ENCODE measurements at places on chromosomes 2 and 18.
A peak's percentile ranks its signal among the peaks of the same experiment; 100 is the strongest.

- DNase-seq: no peak
Observed at GRCh38 chr2:10004401-10004800, 38.9 kb upstream of the KLF11 start.

- no peak for DNase-seq
Observed at GRCh38 chr2:102025016-102025501, 33.3 kb downstream of the IL1R2 start.

- DNase-seq: no peak
Observed at GRCh38 chr2:135949451-135950234, 35.8 kb downstream of the DARS1 start.

DNA sequence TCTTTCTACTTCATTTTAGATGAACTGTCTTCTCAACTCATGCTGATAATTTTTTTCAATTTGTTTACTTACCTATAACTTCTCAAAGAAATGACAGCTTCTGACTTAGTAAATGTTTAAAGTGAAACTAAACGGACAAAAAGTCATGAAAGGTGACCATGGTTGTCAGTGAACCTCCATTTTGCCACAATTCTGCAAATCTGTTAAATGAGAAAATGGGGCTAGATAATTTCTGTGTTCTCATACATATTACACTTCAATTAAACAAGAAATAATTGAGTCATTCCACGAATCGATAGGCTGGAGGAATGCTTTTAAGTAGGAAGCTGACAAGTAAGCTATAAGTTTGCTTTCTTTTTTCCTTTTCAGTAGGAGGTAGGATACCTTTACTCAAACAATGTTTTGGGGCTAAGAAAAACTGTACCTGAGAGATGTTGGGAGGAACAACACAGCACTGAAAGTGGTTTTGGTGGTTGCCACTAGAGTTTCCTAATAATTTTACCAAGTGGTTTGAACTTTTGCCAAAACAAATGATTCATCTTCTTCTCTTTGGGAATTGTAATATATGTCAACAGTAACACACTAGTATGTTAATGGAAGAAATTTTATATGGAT lies 17.1 kb downstream of the DYNAP start:
- no peak for DNase-seq

DNA sequence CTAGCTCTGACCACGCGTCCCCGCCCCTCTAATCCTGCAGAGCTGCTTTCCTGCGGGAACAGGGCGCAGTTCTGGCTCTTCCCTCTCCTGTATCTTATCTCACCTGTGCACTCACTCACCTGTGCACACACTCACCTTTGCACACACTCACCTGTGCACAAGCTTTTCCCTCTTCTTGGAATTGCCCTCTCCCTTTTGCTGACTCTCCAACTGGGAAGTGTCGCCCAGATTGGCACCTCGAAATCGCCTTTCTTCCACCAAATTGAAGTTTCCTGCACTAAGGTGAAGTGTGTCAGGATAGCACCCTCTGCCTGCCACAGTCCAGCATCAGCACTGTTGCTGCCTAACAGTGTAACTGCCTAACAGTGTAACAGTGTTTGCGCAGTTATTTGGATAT lies 566 bp upstream of the CMPK2 start:
- DNase-seq: peak; percentile 78

GRCh38 chr2:157122776-157123175 lies 134.7 kb upstream of the GALNT5 start:
- DNase-seq: no peak

GRCh38 chr2:143594161-143594560 lies 464.9 kb downstream of the ARHGAP15 start:
- DNase-seq: no peak

DNA sequence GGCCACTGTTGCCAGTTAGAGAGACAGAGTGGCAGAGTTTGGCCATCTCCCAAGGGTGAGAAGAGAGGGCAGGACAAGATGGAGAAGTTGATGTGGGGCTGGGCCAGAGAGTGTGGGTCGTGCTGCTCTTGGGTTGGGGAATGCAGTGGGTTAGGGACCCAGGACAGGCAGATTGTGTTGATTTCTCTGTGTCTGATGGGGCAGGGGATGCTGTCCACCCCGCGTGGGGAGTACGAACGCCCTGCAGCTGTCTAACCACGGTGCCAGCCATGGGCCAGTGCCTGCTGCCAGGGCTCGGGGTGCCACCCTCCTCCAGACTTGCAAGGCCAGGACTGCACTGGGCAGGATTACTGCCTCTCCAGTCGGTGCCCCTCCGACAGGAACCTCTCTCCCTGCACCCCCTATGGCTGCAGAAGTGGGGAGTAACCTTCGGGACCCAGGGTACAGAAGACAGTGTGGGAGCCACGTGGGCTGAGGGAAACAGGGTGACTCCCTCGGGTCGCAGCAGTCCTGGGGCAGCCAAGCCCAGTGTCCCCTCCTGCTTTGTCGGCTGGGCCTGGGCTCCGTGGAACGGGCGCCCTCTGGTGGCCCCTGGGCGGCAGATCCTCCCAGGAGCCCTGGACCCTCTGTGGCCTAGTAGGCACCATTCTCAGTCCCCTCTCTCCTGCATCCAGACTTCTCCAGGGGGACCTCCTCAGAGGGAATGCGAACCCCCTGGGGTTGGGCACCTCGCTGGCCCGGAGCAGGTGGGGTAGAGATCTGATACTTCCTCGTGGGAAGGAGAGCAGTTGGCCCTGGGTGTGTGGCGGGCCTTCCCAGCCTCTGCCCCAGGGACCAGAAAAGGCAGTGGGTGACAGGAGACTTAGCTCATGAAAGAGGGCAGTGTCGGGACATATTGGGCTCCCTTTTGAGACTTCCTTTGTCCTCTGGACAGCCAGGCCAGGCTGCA lies 2.7 kb downstream of the GPC1 start:
- peak; percentile 38 for DNase-seq

DNA sequence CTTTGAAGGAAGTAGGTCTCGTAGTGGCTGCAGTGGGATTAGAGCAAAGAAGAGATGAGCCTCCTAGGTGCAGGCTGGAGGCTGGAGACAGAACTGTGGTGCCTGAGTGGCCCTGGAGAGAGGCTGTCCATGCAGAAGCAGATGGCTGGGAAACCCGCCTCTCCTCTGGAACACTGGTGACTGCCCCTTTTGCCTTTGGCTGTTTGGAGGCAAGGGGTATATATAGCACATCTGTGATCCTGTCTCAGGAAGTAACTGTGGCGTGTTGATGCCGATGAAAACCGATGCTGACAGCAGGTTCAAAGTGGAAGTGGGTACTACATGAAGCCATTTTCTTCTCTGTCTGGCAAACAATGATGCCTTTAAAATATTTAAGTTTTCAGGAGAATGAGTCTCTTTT lies 43.5 kb downstream of the SLC9A2 start:
- DNase-seq: no peak

DNA sequence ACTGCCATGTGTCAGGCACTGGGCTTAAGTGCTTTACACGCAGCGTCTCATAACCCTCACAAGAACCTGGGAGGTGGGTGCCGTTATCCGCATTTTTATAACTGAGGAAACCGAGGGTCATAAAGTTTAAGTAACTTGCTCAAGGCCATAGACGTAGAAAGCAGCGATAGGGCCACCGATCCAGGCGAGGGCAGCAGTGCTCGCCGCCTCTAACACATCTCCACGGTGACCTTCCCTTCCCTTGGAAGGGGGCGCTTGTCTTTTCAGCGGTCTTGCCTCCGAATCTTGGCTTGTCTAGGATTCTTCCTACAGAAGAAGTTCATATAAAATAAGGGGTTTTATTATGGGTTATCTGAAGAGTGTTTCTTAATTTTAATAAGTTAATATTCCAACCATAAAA lies 186.6 kb downstream of the GBX2 start:
- no peak for DNase-seq

DNA sequence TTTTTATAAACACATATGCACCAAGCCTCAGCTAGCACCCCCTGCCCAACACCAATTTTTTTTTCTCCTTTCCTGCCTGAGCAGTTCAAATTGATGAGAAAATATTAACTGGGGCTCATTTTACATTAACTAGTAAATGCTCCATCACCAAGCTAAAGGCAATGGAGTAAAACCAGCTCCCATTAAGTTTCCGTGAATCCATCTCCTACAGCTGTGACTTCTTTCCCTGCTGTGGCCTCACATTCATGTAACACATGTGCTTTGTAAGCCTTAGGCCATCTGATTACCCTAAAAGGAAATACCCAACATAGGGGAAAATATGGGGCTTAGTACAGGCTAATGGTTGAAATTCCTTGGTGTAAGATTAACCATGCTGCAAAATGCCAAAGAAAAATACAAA lies 60.8 kb downstream of the DNER start:
- no peak for DNase-seq

- DNase-seq: no peak
Observed at GRCh38 chr2:190136825-190137224, 74.3 kb upstream of the MSTN start.

DNA sequence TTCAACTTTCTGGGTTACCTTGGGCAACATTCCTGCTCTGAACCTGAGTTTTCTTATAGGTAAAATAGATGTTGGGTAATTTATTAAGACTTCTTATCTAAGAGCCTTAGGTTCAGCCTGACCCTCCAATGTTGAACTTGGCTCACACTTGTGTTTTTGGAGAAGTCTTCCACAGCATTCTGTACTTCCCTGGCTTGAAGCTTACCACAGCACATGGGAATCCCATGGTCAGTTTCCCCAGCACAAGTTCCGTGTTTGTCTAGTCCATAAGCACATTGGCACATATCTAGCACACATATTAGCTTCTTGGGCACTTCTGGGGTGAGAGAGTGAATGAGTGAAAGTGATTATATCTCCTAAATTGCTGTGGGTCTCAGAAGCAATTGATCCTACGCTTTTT lies 782.5 kb upstream of the HS6ST1 start:
- DNase-seq: no peak

DNA sequence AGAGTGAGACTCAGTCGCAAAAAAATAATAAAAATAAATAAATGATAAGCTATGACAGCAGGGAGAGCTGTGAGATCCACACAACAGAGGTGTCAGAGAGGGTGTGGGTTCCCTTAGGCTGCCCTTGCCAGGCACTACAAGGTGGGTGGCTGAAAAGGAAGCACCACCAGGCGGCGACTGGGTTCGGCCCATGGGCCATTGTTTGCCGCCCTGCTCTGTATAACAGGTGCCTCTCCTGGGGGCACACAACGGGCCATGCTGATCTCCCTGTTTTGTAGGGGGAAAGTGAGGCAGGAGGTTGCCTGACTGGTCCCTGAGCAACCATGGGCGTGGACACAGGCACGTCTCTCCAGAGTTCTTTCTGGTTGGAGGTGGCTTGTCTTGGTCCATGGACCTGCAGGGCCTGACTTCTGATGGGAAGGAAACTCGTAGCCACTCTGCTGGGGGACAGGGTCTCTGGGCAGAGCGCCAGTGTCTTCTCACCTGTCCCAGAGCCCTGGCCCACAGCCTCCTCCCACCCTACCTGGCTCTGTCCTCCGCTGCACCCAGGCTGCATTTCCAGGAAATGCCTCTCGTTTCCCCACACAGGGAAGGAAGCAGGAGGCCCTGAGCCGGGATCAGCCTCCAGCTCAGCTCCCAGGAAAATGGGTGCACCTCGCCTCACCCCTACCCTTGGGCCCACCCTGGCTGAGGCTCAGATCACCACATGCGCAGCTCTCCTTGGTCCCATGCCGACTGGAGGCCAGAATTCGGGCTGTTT lies 109.6 kb upstream of the ODC1 start:
- no peak for DNase-seq

DNA sequence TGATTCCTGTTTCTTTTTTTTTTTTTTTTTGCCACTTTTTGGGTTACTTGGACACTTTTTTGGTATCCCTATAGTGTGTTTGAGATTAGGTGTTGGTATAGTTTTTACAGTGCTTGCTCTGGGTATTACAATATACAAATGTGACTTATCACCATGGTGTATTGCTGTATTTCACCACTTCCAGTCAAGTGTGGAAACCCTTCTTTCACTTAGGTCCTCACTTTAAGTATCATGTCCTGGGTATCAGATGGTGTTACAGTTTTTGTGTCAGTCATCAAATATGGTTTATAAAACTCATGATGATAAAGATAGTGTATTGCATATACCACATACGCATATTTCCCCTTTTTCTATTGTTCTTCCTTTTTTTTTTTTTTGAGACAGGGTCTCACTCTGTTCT lies 1.8 kb downstream of the ATP9B start:
- DNase-seq: no peak

- no peak for DNase-seq
Observed at GRCh38 chr2:32835148-32835547, 111.6 kb upstream of the LTBP1 start.

Data from hematopoietic multipotent progenitor cell treated with erythropoietin and hydrocortisone succinate and interleukin-3 and kit ligand, for 15 days (in vitro differentiated cells).